ENCODE measurements at places on chromosomes 4 and X.

GRCh38 chr4:3235581-3235980 is 13.4 kb upstream of the MSANTD1 start:
- no peak for DNase-seq

GRCh38 chrX:69161786-69162349 is 3.4 kb downstream of the PJA1 start:
- DNase-seq = no peak

- no peak for DNase-seq
Observed at GRCh38 chr4:102624505-102624904, 123.3 kb downstream of the NFKB1 start.

- no peak for DNase-seq
Observed at GRCh38 chr4:10201381-10202223, 85.0 kb upstream of the WDR1 start.

GRCh38 chr4:123230061-123230460 is 166.5 kb upstream of the SPRY1 start:
- no peak for DNase-seq

DNA sequence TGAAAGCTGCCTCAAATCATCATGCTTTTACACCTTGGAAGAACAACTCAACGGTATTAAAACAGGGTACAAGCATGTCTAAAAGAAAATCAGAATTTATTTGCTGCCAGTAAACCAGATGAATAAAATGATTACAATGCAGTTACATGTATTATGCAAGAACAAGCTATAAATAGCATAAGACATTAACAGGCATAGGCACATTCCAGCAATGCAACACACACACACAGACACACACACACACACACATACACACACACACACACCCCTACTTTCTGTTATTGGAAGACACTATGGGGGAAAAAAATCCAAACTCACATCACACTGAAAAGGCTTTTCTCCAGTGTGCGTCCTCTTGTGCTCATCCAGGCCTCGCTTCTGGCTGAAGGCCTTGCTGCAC is 212.5 kb downstream of the PRDM5 start:
- DNase-seq = no peak

DNA sequence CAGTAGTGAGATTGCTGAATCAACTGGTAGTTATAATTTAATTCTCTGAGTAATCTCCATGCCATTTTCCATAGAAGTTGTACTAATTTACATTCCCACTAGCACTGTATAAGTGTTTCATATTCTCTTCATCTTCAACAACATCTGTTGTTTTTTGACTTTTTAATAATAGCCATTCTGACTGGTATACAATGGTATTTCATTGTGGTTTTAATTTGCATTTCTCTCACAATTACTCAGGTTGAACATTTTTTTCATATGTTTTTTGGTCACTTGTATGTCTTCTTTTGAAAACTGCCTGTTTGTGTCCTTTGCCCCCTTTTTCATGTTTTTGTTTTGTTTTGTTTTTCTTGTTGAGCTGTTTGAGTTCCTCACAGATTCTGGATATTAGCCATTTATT is 880.2 kb downstream of the RAPGEF2 start:
- no peak for DNase-seq

DNA sequence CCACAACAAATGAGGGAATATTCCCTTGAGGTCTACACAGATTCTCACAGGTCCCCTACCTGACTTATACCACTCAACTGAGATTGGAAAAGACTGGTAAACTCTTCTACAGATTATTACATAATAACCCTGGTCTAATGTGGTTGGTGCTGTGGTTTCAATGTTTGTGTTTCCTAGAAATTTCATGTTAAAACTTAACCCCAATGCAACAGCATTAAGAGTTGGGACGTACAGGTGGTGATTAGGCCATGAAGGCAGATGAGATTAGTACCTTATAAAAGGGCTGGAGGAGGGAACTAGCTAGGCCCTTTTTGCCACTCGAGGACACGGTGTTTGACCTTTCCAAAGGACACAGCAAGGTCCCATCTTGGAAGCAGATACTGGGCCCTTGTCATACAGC is 84.3 kb upstream of the TAPT1 start:
- no peak for DNase-seq

DNA sequence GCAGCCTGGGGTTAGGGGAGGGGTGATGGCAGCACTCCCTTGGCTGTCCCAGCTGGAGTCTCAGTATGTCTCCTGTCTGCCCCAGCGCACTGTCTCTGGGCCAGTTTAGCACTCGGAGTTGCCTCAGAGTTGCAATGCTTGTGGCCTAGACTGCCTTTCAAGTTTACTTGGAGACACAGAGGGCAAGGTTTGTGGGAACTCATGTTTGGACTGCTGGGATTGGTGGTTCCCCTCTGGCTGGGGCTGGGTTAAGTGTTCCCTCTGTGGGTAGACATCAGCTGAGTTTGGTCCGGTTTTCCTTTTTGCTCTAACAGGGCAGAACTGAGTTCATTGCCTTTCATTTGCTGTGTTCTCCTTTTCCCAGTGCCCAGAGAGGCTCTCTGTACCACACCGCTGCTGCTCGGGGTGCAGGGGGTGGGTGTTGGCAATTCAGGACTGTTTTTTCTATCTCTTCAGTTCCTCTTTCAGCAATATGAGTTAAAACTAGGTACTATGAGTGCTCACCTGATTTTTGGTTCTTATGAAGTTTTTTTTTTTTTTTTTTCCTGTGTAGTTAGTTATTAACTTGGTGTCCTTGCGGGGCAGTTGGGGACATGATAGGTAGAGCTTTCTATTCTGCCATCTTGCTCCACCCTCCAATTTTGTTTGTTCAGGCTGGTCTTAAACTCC is 17.2 kb downstream of the RAB33B start:
- no peak for DNase-seq

GRCh38 chr4:161359491-161359890 is 804.3 kb downstream of the FSTL5 start:
- no peak for DNase-seq

GRCh38 chr4:27305246-27305645 is 444.6 kb downstream of the STIM2 start:
- DNase-seq = no peak

DNA sequence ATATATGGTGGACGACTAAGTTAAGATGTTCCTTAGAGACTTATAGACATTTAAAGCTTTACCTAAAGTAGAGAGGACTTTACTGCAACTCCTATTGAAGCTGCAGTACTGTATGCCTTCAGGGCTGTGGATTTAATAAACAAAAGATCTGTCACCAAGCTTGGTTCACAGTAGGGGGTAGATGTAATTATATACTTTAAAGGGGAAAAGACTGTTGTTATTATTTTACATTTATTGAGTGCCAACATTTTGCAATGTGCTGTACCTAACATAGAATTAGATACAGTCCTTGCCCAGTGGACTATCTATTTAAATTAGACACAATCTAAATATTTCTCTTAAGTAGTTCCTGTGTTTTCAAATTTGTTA is 67.2 kb downstream of the SLIT2 start:
- DNase-seq = no peak

DNA sequence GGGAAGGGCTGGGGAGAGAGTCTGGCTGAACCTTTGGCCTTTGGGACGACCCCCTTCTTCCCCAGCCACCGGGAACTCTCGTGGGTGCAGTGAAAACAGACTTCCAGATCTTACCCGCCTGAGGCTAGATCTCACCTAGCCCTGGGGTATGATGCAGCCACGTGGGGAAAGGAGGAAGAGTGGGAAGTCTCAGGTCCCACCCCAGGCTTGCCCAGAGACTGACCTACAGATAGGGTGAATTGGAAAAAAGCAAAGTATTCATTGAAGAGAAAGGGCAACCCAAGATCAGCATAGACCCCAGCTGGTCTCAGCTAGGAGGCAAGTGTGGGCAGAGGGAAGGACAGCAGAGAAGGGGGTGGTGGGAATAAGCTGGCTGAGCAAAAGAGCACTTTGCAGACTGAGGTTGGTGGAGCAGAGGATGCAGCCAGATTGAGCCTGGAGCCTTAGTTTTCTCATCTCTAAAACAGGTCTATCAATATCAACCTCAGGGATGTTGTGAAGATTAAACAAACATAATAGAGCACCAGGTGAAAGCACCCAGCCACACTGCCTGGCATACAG is 4.2 kb upstream of the EFNB1 start:
- DNase-seq = no peak

- DNase-seq = no peak
Observed at GRCh38 chr4:184534511-184535391, 60.4 kb upstream of the IRF2 start.

GRCh38 chr4:152221816-152222516 is 313.9 kb downstream of the FBXW7 start:
- DNase-seq = no peak

GRCh38 chr4:76703123-76703490 is 194.8 kb downstream of the SOWAHB start:
- DNase-seq = no peak
